ENCODE measurements at places on chromosomes 2 and 18.
A peak's percentile ranks its signal among the peaks of the same experiment; 100 is the strongest.

- DNase-seq, result no peak
Observed at GRCh38 chr2:230161184-230161583, 58.6 kb downstream of the SP110 start.

GRCh38 chr2:55169915-55170314 lies 62.2 kb downstream of the CLHC1 start:
- no peak for DNase-seq

DNA sequence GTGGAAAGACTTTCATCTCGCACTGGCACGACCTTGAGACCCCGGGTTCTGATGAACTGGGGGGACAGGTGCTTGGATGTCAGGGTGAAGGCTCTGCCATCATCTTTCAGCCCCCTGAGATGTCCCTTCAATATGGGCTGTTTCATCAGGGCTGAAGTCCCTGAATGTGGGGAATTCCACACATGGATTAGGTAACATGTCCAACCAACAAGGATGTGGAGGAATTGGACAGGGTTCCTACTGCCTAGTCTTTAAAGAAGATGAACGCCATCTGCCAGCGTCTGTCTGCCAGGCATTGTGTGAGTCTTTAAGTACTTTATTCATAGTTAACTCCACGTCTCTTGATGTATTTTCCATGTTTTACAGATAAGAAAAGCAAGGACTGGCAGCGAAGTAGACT lies 5.9 kb upstream of the GRHL1 start:
- DNase-seq, result no peak

DNA sequence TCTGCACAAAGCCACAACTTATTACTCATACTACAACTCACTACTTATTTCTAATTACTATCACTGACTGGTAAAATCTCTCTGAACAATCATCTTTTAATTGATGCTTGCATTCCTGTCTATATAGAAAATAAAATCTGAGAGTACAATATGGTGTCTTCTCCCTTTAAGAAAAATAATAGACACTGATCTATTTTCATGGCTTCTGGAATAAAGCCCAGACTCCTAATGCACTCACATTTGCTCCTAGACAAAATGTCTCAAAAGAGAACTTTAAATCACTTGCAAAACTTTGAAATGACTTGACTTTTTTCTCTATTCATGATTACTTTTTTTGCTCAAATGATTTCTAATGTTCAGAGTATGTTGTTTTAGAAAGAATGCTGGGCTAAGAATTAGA lies 28.7 kb downstream of the ESCO1 start:
- DNase-seq, result no peak

DNA sequence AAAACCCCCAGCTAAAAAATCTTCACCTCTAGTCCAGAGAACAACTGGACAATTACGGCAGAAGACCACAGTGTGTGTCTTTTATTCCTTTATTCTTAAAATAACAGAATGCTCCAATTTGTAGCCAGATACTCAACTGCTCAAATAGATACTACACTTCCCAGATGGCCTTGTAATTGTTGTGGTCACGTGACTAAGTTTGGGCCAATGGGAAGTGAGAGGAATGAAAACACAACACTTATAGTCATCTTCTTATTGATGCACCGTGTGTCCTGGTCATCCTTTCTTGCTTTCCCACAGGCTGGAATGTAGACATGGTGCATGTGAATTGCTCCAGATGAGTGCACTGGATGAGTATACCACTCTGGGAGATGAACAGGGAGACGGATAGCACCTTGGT lies 145.1 kb downstream of the CDC42EP3 start:
- DNase-seq, result peak; percentile 52

DNA sequence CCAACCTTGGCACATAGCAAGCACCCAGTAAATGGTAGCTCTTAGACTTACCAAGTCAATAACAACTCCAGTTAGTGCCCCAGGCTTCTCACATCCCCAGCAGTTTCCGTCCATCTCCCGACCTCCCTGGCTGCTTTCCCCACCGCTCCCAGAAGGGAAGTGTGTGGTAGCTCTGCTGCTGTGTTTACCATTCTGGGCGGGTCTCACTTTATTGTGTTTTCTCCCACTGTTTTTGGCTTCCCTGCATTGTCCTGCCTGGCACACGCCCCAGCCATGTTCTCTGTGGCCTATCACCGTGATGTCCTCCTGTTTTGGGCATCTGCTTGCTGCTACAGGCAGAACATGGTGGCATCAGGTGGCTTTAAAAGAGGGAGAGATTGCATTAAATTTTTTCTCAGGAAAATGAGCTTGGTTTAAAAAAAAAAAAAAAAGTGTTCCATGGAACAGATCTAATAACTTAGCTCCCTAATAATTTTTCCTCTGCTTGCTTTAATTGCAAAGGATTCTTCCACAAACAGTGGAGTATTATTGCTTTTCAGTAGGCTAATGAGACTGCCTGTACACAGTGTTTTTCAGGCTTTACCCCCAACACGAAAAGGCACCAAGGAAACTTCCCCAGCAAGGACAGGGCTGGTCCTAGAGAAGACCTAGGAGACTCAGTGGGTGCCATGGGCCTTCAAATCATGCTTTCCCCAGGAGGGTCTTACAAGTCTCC lies 8.0 kb upstream of the COX7A2L start:
- DNase-seq, result no peak

DNA sequence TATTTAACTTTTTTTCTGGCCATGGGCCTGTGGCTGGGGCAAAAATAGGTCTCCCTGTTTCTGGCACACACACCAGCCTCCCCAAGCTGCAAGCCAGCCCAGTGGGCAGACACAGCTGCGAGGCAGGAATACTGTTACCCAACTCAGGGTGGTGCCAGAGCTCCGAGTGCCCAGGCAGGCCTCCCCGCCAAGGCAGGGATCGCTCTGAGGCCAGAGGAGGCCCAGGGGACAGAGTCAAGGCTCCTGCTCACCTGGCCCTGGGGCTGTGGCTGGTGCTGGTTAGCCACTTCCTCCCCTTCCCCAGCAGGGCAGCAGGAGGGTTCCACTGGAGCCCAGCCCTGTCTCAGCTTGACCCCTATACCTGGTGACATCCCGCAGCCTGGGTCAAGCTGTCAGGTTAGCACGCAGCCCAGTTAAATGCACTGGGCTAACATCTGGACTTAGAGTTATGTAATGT lies 67.1 kb upstream of the EPAS1 start:
- no peak for DNase-seq

DNA sequence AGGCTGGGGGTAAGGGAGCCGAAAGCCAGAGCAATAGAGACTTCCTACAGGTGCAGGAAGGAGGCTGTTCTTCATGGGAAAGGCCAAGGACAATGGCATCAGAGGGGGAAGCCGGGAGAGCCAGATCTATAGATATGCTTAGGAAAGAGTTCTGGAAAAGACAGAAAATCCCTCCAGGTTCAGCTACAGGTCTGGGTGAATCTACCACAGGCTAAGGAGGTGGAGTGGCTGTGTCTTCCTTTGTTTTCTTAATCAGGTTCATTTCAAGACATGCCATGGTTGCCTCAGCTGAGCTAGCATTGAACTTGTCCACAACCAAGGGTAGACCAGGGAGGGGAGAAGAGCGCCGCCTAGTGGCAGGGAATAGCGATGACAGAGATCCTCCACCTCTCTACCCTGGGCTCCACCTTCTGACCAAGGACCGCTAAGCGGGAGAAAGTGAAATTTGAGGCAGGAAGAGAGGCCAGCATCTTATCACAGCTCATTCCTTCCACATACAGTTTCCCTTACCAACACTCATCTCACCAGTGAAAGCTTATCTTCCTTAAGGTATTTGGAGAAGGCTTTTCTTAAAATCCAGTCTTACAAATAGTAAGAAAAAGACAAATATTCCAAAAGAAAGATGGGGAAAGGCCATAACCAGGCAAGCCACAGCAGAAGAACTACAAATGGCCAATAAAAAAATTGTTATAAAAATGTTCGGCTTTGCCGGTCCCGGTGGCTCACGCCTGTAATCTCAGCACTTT lies 74.2 kb downstream of the VIT start:
- peak; percentile 85 for DNase-seq

DNA sequence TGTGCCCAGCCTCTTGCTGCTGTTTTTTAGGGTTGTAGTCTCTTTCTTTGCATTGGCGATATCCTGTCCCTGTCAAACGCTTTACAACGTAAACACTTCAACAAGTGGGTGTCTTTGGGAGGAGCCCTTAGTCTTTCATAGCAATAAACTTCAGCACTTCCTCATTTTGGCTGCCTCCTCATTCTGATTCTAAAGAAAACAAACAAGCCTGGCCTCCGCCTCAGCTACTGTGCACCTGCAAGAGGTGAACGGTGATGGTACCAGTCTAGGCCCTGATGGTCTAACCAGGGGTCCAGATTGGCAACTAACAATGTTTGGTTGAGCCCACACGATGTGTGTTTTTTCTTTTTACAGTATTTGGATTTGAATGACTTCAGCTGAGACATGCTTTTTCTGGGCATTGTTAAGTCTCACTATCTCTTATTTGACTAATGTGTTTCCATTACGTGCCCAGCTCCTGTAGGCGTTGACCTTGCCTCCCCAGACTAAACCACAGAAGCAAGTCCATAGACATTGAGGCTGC lies 53.2 kb upstream of the CUL3 start:
- DNase-seq, result peak; percentile 44

GRCh38 chr2:62774555-62775366 lies 69.2 kb downstream of the EHBP1 start:
- DNase-seq, result peak; percentile 77

- no peak for DNase-seq
Observed at GRCh38 chr2:160581035-160581434, 87.4 kb upstream of the RBMS1 start.

GRCh38 chr2:201661366-201661765 lies 18.1 kb upstream of the TMEM237 start:
- DNase-seq, result no peak

GRCh38 chr2:223044092-223044836 lies 7.7 kb upstream of the KCNE4 start:
- no peak for DNase-seq

DNA sequence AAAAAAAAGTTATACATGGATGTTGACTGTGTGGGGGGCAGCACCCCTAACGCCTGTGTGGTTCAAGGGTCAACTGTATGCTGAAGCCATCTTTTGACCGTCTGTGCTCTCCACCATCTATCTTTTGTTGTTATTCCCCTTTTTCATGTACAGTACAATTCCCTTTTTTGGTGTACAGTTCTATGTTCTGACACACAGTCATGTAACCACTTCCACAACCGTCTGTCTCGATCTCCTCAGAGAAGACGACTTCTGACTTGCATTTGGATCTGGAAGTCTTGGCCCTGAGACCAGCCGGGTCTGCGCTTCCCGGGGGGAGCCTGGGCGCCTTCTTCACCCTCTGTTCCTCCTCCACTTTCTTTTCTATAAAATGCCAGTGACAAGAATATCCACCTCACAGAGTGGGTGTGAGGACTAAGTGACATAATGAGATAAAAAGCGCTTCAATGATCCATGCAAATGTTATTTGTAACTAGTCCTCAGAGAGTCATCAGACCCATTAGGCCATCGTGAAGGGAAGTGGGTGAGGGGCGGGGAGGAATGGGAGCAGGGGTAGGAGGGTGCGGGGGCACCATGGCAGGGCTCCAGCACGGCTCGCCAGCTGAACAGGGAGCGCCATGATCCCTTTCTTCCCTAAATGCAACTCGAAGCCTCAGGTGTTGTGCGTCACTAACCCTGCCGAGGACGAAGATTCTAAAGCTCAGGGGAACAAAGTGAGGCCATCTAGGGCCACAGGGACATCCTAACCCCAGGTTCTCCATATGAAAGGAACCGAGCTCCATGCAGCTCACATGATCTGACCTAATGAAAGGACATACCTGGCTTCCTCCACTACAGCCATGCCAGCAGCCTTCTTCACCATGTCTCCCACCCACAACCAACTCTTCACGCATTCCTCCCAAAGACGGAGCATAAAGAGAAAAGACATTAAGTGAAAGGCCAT lies 16.6 kb downstream of the ADCY3 start:
- no peak for DNase-seq

DNA sequence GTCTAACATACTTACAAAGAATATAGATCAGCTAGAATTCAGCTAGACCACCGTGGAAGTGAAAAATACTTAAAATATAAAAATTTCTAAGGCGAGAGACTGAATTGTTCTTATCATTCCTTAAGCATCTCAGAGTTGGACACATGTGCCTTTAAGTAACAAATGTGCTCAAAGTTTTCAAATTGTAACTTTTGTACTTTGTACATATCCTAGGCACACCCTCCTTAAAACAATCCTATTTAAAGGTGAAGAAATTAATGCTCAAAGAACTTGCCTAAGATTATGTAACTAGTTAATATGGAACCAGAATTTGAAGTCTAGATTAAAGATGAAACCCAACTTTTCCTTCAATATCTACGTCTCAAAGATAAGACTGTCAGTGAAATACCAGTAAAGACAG lies 74.1 kb downstream of the EML4 start:
- no peak for DNase-seq

DNA sequence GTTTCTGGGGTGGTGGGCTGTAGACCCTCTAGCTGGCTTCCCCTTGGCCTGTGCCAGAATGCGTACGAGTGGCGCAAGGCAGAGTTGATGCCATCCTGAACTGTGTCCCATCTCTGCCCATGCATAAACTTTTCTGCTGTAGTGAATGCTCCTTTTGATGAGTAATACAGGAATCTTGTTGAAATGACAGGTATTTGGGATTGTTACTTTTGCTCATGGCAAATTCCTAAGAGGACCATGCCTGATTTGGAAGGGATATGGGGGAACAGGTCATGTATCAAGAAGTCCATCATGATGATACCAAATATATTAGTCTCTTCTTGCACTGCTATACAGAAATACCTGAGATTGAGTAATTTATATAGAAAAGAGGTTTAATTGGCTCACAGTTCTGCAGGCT lies 648.0 kb downstream of the SLC4A3 start:
- DNase-seq, result no peak

DNA sequence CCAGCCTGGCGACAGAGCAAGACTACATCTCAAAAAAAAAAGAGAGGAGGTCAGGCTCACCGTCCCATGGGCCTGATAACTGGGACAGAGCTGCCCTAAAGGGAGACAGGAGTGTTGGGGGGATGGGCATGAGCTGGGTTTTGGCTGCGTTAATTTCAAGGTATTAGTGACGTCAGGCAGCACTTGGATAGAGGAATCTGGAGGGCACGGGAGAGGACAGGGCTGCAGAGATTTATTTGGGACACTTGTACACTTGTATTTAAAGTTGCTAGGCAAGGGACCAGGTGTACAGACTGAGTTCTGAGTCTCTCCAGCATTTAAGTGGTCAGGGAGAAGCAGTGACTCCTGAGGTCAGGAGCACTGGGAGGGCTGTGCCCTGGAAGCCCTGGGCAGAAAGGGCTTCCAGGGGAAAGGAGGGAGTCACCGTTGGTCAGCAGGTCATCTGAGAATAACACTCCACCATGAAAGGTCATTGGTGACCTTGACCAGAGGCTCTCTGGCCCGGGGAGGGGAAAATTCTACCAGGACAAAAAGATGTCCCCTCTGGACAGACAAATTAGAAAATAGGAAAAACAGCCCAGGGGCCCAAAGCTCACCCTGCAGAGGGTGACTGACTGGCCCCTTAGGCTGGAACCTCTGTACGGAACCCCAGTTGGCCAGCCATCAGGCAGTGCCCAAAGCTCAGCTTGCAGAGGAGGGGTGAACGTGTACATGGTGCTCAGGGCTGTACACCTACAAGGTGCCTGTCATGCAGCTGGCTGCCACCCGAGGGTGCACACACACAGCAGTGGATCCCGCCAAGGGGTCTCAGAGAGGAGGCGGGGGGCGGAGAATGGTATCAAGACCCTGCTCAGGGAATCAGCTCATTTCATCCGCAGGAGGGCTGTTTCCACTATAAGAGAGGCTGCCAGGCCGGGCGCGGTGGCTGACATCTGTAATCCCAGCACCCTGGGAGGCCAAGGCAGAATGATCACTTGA lies 23.0 kb upstream of the CNNM3 start:
- no peak for DNase-seq
